ENCODE measurements at places on chromosomes 6 and 20.

- no peak for DNase-seq
Measured at GRCh38 chr20:22003680-22004079, 298.2 kb downstream of the PAX1 start.

GRCh38 chr20:46205349-46205748 lies 87.2 kb downstream of the CD40 start:
- DNase-seq, result peak; percentile 26

DNA sequence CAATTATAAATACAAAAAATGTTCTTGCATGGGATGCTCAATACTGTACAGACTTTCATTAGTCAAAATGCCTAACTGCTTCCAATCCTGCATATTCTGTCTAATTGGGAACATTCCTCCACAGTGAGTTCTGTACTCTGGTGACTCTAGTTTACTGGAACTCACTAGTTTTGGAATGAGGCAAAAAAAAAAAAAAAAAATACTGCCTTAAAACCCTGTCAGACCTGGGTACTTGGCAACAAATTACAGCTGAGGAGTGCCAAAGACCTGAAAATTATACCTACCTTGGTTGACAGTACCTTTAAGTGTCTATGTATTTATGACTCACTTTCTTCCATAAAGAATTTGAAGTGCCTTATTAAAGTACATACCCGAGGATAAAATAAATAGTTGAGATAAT lies 276.7 kb downstream of the FARS2 start:
- no peak for DNase-seq

GRCh38 chr6:7424967-7425807 lies 35.6 kb downstream of the RIOK1 start:
- peak; percentile 47 for DNase-seq

- peak; percentile 90 for DNase-seq
Measured at GRCh38 chr6:30793521-30794194, 49.3 kb upstream of the IER3 start.

- DNase-seq, result no peak
Measured at GRCh38 chr6:46954837-46955451, 33.2 kb upstream of the ADGRF5 start.

DNA sequence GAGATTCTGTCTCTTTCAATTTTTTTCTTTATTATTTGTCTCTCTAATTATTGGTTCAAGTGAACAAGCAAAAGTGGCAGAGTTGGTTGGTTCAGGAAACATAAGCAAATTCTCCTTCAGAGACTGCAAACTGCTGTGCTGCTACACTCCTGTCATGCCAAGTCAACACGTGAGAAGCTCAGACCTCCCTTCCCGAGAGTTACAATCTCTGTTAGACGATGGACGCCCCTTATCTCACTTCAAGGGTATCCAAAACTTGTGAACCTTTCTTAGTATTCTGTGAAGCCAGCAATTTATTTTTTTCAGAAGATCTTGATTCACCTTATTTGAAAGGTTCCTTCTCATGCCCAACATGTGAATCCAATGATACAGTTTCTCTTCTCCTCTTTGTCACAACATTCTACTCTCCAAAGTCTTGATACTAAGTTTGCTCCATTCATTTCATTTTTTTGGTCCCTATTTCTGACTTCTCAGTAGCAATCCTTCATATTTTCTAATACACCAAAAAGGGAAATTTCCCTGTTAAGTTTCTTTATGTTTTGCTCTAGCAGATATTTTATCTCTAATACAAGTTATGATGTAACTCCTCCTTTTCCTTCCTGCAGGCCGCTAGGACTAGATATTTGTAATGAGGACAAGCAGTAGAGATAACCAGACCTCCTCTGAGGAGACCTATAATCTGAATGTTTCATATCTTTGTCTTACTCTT lies 448.8 kb upstream of the CITED2 start:
- no peak for DNase-seq

DNA sequence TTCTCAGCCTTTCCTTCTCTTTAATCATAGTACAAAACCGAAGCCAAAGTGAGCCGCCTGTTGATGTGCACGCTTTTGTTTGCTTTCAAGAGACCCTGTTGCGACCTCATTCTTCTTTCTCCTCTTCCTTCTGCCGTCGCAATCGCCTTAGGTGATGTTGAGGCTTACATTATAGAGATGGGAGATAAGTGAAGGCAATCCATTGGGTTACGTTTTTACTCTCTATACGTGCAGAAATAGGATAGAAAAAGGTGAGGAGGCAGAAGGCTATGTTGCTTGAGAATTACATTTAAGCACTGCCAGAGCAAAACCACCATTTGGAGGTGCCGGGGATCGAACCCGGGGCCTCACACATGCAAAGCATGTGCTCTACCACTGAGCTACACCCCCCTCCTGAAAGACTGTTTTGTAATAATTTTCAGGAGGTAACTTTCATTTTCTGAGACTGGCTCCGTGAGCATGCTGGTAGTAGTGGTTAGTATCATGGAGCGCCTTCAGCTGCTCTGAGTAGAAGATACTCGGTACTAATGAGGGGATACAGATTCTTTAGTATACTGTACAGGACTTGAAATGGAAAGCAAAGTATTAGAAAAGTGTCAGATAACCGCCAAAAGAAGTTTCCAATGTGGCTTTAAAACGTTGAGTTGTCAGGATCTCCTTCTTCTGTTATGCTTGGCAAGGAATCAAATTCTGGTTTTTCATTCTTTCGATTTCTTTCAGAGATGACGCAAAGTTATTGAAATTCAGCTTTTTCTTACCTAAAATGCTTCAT lies 165.6 kb downstream of the TRIM27 start:
- DNase-seq, result no peak

- DNase-seq, result no peak
Measured at GRCh38 chr20:5933802-5934436, 16.4 kb downstream of the TRMT6 start.

GRCh38 chr6:88171312-88171711 lies 5.2 kb upstream of the CNR1 start:
- DNase-seq, result no peak

DNA sequence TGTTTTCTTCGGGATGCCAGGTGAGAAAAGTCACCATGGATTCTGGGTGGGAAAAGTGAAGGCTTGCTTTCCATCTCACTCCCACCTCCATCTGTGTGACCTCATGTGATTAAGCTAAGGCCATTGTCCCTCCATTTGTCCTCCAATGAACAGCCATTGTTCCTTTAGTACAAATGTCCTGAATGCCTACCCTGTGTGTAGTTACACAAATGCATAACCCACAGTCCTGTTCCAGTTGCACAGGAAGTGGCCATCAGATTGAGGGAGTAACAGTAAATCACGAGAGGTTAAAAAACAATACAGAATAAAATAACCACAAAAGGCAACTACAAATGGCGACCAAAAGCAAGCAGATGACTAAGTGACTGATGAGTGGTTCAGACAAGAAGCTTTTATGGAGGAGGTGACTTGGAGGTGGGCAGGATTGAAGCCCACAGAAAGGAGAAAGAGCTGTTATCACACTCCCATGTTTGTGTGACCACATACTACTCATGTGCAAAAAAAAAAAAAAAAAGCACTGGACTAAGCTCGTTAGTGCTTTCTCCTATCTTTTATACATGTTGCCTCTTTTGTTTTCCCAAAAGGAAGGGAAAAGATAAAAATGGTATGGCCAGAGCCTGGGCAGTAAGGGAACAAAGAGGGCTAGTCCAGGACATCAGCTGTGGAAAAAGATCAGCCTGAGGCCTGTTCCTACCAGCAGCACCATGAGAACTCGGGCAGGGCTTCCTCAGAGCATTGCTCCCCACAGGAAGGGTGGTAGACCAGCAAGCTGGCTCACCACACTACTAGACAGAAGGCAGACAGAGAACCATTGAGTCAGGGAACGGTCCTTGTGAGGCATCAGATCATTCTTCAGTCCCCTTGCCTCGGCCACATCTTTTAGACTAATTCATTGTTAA lies 111.0 kb downstream of the TFAP2A start:
- DNase-seq, result no peak

- DNase-seq, result peak; percentile 69
Measured at GRCh38 chr6:125859727-125860126, 69.0 kb downstream of the NCOA7 start.

DNA sequence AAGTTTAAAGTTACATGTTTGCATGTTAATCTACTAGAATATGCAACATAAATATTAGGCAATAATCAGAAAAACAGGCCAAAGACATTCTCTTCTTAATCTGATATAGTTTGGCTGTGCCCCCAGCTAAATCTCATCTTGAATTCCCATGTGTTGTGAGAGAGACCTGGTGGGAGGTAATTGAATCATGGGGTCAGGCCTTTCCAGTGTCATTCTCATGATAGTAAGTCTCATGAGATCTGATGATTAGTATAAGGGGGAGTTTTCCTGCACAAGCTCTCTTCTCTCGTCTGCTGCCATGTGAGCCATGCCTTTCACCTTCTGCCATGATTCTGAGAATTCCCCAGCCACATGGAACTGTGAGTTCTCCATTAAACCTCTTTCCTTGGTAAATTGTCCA lies 1241.7 kb upstream of the ADGRB3 start:
- DNase-seq, result no peak

- no peak for DNase-seq
Measured at GRCh38 chr20:676967-677366, 1.4 kb upstream of the SCRT2 start.

DNA sequence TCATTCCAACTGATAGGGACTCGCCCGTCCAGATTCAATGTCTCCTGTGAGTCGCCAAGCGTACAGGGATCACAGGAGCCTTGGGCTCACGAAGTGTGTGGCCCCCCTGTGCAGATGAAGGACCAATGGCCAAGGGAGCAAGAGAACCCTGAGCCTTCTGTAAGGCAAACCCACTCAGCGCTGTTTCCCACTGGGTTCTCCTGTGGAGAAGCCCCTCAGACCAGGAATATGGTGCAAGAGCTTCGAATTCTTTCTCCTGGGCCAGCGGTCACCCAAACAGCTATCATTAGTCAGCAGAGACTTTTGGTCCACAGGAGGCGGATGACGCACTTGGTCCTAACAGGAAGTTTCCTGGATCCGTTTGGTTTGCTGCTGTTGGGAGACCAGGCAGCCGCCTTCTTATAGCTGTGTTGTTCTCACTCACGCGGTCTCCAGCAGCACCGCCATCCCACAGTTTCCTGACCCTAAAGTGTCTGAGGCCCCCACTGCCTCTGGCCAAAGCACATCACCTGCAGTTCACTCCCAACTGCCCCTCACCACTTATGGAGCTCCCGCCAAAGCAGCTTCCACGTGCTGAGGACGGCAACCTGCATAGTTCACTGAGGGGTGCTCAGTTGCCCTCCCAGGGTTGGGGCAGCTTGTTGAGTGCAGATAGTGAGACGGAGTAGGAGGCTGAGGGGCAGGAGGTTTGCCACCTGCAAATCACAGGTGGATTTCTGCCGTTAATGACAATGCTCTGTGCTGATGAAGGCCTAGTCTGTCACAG lies 268.6 kb downstream of the ERMARD start:
- DNase-seq, result no peak
